RCC 7860 (cell line): ENCODE measurements at places on chromosomes 7 and 10.

DNA sequence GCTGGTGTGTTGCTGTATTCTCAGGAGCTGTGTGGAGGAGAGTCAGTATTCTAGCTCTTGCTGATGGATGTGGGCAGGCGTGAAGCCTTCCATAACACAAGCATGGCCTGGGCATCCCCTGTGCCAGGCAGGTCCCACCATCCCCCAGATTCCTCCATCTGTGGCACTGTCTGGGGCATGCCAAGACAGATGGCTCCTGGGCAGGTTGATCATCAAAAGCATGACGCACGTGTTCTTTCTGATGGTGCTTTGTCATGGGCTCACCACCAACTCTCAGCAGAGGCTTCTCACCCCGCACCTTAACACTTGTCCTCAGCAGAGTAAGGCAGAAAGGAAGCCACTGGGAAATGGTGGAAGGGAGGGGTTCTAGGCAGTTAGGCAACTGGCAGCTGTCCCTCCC is 364.3 kb downstream of the PLXNA4 start:
- no peak for DNase-seq

GRCh38 chr10:44465401-44466115 is 80.7 kb upstream of the CXCL12 start:
- no peak for DNase-seq

GRCh38 chr10:99976886-99977665 is 32.7 kb downstream of the DNMBP start:
- peak; percentile 86 for DNase-seq

DNA sequence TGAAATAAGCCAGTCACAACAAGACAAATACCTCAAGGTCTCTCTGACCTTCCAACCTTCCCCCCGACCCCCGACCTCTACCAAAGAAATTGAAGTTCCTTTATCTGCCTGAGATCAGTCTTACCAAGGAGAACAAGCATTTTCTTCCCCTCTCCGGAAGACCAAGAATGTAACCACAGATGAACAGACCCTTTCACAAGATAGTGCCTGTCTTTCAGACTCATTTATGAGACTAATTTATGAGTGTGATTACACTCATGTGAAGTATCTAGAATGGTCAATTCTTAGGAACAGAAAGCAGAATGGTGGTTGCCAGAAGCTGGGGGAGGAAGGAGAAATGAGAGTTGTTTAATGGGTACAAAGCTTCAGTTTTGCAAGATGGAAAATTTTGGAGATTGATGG is 108.9 kb upstream of the MKLN1 start:
- DNase-seq: no peak

DNA sequence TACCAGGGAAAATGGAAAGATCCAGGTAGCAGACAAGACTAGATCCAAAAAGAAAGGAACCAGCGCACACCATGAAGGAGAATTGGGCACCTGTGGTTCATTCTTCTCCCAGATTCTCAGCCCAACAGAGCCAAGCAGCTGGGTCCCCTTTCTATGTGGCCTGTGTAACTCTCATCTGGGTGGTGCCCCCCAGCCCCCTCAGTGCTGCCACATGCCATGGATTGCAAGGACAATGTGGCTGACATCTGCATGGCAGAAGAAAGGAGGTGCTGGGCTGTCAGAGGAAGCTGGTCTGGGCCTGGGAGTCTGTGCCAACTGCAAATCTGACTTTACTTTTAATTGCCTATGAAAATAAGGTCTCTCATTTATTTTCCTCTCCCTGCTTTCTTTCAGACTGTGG is 21.4 kb downstream of the PRSS2 start:
- DNase-seq: no peak

- DNase-seq: no peak
Observed at GRCh38 chr7:127959770-127960169, 71.5 kb downstream of the LRRC4 start.

GRCh38 chr10:77925795-77926565 is 575 bp downstream of the DLG5 start:
- DNase-seq: no peak

DNA sequence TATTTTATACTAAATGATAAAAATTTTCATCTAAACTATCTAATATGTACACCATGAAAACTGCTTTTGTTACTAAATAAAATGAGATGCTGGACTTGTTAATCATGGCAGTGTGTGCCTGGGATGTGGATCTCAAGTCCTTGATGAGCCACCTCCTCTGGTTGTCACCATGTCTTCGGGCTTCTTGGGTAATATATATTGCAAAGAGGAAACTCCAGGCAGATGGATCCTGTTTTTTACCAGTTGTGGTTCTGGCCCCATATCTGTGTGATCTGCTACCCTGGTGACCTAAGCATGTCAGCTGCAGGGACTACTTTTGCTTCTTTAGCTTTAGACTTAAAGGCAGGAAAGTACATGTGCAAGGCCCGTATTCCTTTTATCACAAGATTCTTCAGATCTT is 46.2 kb downstream of the TMEM60 start:
- no peak for DNase-seq

- DNase-seq: no peak
Observed at GRCh38 chr10:84798312-84798711, 469.9 kb downstream of the CCSER2 start.

DNA sequence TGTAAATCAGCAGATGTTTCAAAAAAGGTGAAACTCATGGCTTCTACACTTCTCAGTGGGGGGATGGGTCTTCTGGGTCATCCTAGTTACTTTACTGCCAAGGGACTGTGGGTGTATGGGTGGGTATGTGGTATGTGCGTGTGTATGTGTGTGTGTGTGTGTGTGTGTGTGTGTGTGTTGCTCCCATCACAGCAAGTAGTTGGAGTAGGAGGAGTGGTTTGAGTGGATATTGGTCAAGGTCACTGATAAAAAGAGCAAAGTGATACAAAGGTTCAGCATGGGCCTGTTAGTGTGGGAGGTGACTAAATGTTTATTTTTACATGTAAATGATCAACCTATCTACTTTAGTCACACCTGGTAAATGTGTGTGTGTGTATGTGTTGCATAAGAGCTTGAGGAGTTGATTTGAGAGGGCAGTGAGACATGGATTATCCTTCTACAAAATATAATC is 11.8 kb upstream of the COBL start:
- DNase-seq: no peak

GRCh38 chr10:98029149-98030092 is 1.0 kb downstream of the CRTAC1 start:
- DNase-seq: no peak

DNA sequence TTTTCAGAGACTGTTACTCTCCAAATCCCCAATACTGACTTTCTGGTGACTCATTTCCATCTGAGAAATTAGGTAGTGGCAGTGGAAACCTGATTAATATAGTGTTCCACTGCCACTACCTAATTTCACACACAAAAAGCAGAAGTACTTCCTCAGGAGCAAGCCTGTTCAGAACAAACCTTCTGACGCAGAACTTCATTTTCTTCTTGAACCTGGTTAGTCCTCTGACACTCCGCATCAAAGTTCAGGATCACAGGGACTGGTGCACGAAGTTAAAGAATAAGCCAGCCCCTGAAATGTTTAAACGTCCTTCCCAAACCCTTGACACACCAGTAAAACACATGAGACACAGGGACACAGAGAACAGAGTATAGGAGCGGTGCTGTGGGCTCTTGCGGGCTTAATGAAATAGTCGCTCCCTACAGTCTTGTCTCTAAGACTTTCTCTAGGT is 4.4 kb downstream of the WDR91 start:
- no peak for DNase-seq
